ENCODE measurements at places on chromosomes 5 and 9.

- no peak for DNase-seq
These were observed 137.0 kb downstream of the COL23A1 start for GRCh38 chr5:178453224-178453623.

DNA sequence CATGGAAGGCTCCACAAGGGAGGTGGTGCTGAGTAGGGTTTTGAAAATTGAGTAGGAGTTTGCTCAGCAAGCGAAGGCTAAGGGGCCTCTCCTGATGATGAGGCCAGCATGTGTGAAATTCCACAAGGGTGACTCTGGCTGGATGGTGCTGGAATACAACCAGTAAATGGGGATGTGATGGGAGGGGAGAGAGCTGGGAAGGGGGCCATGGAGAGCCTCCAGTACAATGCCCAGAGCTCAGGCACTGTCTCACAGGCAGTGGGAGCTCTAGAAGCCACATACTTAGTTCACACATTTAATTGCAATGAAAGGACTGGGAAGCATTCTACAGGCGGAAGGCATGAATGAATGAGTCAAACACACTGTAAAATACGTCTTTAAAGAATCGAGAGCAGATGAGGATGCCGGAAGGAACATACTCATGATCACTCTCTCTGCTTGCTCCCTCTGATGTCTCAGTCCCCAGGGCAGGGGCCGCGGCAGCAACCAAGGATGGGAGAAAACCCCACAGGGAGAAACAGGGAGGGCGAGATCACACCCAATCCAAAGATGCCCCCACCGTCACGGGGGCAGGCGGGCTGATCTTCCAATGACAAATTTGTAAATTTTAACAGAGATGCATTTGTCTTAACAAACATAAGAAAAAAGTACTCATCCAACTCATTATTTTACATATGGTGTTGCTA, 261.0 kb downstream of the NSG2 start:
- peak; percentile 4 for DNase-seq

DNA sequence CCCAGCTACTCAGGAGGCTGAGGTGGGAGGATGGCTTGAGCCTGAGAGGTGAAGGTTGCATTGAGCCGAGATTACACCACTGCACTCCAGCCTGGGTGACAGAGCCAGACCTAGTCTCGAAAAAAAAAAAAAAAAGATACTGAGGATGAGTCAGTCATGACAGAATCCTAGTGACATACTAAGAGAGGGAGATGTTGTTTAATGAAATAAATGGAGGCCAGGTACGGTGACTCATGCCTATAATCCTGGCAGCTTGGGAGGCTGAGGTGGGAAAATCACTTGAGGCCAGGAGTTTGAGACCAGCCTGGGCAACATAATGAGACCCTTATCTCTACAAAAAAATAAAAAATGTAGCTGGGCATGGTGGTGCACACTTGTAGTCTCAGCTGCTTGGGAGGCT, 107.2 kb downstream of the ZFAND5 start:
- DNase-seq = no peak

GRCh38 chr5:72160329-72160728, 53.1 kb downstream of the MAP1B start:
- no peak for DNase-seq

DNA sequence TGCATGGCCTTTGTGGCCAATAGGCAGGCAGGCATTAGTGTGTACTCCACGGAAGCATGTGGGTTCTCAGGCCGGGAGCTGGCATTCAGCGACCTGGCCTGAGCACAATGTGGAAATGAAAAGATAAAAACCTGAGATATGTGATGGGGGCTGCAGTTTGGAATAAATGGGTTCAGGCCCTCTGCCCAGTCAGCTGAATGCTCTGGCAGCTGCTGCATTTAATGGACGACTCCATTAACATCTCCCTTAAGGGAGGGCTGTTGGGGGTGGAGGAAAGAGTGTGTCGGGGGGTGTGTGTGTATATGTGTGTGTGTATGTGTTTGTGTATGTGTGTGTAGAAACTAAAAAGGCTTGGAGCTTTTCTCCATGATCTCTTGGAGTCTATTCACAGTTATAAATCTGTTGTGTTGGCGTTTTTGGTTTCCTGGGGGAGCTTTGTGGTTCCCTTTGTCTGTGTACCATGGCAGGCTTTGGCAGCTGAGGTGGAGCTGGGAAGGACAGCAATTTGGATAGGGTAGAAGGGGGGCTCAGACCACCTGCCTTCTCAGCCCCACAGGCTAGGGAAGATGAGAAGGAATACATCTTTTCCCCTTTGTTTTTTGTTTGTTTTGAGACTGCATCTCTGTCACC, 27.3 kb upstream of the HSPA9 start:
- no peak for DNase-seq

GRCh38 chr9:99070681-99071080, 34.2 kb upstream of the TGFBR1 start:
- no peak for DNase-seq

GRCh38 chr9:84136119-84136868, 155.7 kb downstream of the RMI1 start:
- no peak for DNase-seq

- DNase-seq = no peak
These were observed 525 bp upstream of the AK3 start for GRCh38 chr9:4741365-4742089.

DNA sequence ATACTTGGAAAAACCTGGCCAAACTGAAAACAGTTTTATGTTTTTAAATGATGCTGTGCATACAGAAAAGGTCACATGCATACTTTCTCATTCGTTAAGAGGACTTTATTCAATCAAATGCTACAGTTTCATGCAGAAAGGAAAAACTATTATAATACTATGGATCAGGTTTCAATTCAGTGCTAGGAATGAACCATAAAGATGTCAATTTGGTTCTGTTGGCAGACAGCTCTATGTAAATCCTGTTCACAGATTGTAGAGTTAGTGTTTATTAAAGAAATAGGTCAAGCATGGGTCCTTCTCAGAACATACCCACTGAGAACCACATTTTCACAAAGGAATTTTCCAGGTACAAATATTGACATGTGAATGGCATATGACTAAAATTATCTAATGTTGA, 57.1 kb downstream of the RETREG1 start:
- no peak for DNase-seq

DNA sequence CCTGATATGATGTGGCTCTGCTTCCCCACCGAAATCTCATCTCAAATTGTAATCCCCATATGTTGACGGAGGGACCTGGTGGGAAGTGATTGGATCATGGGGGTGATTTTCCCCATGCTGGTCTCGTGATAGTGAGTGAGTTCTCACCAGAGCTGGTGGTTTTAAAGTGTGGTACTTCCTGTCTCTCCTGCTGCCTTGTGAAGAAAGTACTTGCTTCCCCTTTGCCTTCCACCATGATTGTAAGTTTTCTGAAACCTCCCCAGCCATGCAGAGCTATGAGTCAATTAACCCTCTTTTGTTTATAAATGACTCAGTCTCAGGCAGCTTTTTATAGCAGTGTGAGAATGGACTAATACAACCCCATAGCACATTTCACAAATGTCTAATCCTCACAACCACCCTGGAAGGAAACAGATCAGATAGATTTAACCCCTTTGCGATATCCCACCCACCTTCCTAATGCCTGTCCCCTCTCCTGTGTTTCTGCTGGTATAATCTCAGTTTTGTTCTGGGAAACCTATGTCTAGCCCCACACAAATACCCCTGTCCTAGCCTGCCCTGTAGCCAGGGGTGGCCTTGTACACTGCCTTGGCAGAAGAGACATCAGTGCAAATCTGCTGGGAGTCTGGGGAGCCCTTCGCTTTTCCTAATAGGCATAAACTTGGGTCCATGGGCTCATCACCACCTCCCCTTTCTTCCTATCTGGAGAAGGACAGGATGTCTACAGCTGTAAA, 157.0 kb upstream of the RAI14 start:
- DNase-seq = no peak

GRCh38 chr9:97243606-97244005, 63.9 kb upstream of the CCDC180 start:
- DNase-seq = no peak

DNA sequence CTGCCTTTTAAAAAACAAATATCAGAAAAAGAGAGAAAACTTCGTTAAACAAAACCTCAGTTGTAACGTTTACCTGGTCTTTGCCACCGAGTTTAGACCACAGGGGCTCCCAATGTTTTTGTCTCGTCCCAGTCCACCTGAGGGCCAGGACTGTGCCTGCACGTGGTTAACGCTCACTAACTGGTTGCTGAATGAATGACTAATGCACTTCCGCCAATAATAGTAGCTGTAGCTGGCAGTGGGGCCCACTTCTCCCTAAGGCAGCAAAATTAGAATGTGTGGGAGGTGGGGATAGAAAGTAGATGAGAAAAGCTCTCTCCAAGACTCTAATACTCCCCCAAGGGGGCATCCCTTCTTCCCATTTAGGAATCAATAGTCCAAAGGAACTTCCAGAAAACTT, 29.1 kb upstream of the MED27 start:
- DNase-seq = no peak

DNA sequence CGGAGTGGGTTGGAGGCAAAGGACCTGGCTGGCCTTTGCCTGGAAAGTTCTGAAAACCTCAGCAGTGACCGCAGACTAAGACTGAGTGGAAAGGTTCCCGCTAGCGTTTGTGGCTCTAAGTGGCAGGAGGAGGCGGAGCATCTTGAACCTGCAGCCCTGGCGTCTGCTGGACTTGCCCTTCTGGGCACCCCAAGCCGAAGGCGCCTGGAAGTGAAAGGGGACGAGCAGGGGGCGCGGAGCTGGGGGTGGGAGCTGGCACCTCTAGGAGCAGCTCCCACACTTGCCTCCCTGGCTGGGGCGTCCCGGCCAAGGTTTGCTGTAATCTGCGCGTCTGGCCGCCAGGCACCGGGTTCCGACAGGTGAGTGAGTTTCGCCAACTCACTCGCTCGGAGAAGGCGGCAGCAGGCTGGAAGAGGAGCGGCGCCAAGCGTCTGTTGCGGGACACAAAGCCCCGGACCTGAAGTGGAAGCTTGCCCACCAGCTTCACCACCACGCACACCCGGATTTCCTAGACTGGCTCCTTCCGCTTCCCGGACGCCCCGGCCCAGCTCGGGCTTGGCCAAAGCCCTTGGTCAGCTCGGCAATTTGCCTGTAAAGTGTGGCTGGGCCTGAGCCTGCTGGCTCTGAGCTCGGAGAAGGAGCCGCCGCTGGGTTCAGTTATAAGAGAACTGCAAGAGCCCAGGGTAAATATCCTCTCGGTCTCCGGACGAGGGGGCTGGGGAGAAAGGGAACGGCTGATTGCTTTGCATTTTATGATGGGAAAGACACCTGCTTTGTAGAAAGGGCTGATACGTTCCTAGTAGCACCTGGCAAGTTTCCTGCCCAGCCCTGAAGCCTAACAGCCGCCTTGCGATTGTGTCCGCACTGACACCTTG, at the start of gene GNA14:
Gene GNA14 (minus strand): TSS at position 89 of the 875 bp plus-strand sequence. CDS start 529 bp downstream, outside the sequence.
- DNase-seq = peak; percentile 60

- no peak for DNase-seq
These were observed 196.9 kb upstream of the PUM3 start for GRCh38 chr9:3040761-3041160.

Data from femur (tissue), 1 donor.